Fibroblast of the aortic adventitia (primary cell): ENCODE measurements at places on chromosomes 4 and X. TPM values are rescaled to one million over a fixed set of nuclear protein-coding genes. Genes with fewer than 3 reads are reported as not detected.

Gene PROM1
- under 0.01 TPM in 1 of 2 replicates, not detected in the other for total RNA-seq

Gene UNC5C
- total RNA-seq, result 0.90 and 2.2 TPM in 2 replicates

Gene SULT1B1
- 0.74 and 1.3 TPM in 2 replicates for total RNA-seq

Gene RGN
- total RNA-seq, result 2.4 and 7.0 TPM in 2 replicates

Gene GLOD5
- total RNA-seq, result not detected in 2 replicates

Gene RAI2
- 0.33 and 4.0 TPM in 2 replicates for total RNA-seq

Gene EPHA5
- 30.2 and 50.2 TPM in 2 replicates for total RNA-seq

Gene PCDH18
- total RNA-seq, result 102 and 210 TPM in 2 replicates

Gene SLC7A11
- total RNA-seq, result 21.8 and 118 TPM in 2 replicates

Gene ARHGAP4
- total RNA-seq, result 0.27 and 6.0 TPM in 2 replicates

Gene IL2
- not detected in 2 replicates for total RNA-seq

Gene CD38
- total RNA-seq, result 0.33 TPM in 1 of 2 replicates, not detected in the other

Gene FAM241A
- total RNA-seq, result 0.90 and 5.1 TPM in 2 replicates

Gene AKAP14
- total RNA-seq, result not detected in 2 replicates

Gene TEX13B
- not detected in 2 replicates for total RNA-seq

Gene BEX1
- total RNA-seq, result 0.36 TPM in 1 of 2 replicates, not detected in the other

Gene CC2D2A
- total RNA-seq, result 41.0 and 52.9 TPM in 2 replicates

Gene ALG13
- 56.5 and 108 TPM in 2 replicates for total RNA-seq

Gene CLTRN
- total RNA-seq, result 0.18 TPM in 1 of 2 replicates, not detected in the other

Gene TRIM61
- total RNA-seq, result 1.1 and 2.5 TPM in 2 replicates

Gene MMAA
- 9.2 and 15.9 TPM in 2 replicates for total RNA-seq

Gene ATP2B3
- not detected in 2 replicates for total RNA-seq

Gene MSANTD1
- total RNA-seq, result 0.41 and 0.63 TPM in 2 replicates

Gene SLIT2
- total RNA-seq, result 46.4 and 65.1 TPM in 2 replicates

Gene ZNF711
- 0.09 and 2.0 TPM in 2 replicates for total RNA-seq

Gene HDX
- 2.9 and 5.6 TPM in 2 replicates for total RNA-seq

Gene SLC38A5
- 10.2 and 97.0 TPM in 2 replicates for total RNA-seq

Gene CPLX1
- not detected in 2 replicates for total RNA-seq

Gene NOCT
- 8.3 and 12.3 TPM in 2 replicates for total RNA-seq

Gene STPG2
- total RNA-seq, result 0.18 TPM in 1 of 2 replicates, not detected in the other

Gene TASL
- total RNA-seq, result not detected in 2 replicates

Gene TSPAN5
- 42.8 and 49.0 TPM in 2 replicates for total RNA-seq

Gene SORBS2
- 2.8 and 5.8 TPM in 2 replicates for total RNA-seq

Gene HSFX2
- 0.36 TPM in 1 of 2 replicates, not detected in the other for total RNA-seq

Gene RHOXF1
- not detected in 2 replicates for total RNA-seq

Gene AR
- total RNA-seq, result 4.8 and 6.3 TPM in 2 replicates

Gene RPA4
- total RNA-seq, result 0.33 and 1.4 TPM in 2 replicates

Gene TREX2
- total RNA-seq, result 1.3 TPM in 1 of 2 replicates, not detected in the other

Gene SRPX2
- 22.0 and 26.8 TPM in 2 replicates for total RNA-seq

Gene FGF5
- 0.98 and 55.9 TPM in 2 replicates for total RNA-seq

Gene FAAH2
- under 0.01 TPM in 1 of 2 replicates, not detected in the other for total RNA-seq

Gene STBD1
- total RNA-seq, result 3.6 and 5.0 TPM in 2 replicates

Gene CSAG3
- not detected in 2 replicates for total RNA-seq

Gene ADGRA3
- 22.8 and 31.9 TPM in 2 replicates for total RNA-seq

Gene CCDC158
- total RNA-seq, result 0.65 and 0.90 TPM in 2 replicates

Gene NALF2
- total RNA-seq, result not detected in 2 replicates

Gene DCLK2
- total RNA-seq, result 4.5 and 7.1 TPM in 2 replicates

Gene CD99
- 355 and 675 TPM in 2 replicates for total RNA-seq

Gene SPATA4
- 0.36 TPM in 1 of 2 replicates, not detected in the other for total RNA-seq

Gene SAGE1
- total RNA-seq, result not detected in 2 replicates

Gene CHRDL1
- 1.2 and 4.0 TPM in 2 replicates for total RNA-seq

Gene CENPE
- total RNA-seq, result 1.2 and 26.9 TPM in 2 replicates

Gene DAPP1
- not detected in 2 replicates for total RNA-seq

Gene PDZD4
- total RNA-seq, result 0.09 and 1.1 TPM in 2 replicates

Gene ANK2
- 190 and 200 TPM in 2 replicates for total RNA-seq

Gene NAA11
- not detected in 2 replicates for total RNA-seq

Gene SLC26A1
- 0.27 TPM in 1 of 2 replicates, not detected in the other for total RNA-seq
